NCI-H2171 treated with DMSO at 0.1 percent for 48 hours (cell line): ENCODE measurements at places on chromosomes 2 and 18.

GRCh38 chr2:152814475-152815030 is 96.1 kb downstream of the ARL6IP6 start:
- no peak for DNase-seq

GRCh38 chr2:15986644-15987043 is 46.3 kb downstream of the MYCN start:
- no peak for DNase-seq

GRCh38 chr2:108314586-108315296 is 26.0 kb downstream of the SULT1C2 start:
- DNase-seq: no peak

GRCh38 chr2:208001924-208002323 is 23.4 kb downstream of the PLEKHM3 start:
- no peak for DNase-seq

DNA sequence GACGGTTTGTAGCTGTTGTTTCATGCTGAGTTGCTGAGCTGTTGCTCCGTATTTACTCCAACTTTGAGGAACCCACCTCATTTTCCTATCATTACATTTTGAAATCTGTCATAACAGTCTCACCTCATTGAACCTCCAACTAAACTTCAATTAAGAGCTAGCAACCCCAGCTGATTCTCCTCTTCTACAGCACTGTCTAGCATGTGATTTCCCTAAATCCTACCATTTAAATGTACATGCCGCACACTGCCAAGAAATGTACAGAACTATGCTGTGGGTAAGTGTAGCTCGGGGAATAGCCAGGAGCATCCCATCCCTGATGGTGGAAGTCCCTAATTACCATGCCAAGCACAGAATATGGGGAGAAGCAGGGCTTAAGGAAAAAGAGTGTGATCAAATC is 299.9 kb downstream of the AFF3 start:
- no peak for DNase-seq

- no peak for DNase-seq
These were observed 4.5 kb downstream of the SLC23A3 start for GRCh38 chr2:219165058-219165911.

DNA sequence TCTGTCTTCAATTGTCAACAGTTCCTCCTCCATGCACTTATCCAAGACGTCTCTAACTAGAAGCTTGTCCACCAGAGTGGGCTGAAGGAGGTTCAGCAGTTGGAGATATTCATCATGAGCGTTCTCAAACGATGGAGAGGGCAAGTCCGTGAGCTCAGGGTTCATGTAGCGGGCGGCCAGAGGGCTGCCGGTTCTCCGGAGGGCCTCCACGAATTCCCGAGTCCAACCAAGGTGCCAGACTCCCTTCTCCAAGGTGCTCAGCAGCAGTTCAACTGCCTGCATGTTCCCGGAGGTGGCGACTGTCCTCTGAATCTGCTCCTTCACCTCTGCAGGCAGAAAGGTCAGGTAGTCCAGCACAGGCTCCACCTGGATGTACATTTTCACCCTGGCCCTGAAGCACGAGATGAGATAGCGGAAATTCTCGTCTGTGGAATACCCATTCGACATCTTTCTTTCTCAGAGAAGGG is 590 bp downstream of the IFIH1 start:
- DNase-seq: no peak

- DNase-seq: no peak
These were observed 46.2 kb upstream of the RAB6D start for GRCh38 chr2:131410173-131410572.

DNA sequence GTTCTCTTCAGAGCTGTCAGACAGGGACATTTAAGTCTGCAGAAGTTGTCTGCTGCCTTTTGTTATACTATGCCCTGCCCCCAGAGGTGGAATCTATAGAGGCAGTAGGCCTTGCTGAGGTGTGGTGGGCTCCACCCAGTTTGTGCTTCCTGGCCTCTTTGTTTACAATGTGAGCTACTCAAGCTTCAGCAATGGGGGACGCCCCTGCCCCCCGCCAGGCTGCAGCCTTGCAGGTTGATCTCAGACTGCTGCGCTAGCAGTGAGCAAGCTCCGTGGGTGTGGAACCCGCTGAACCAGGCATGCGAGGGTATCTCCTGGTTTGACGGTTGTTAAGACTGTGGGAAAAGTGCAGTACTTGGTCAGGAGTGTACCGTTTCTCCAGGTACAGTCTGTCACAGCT is 24.0 kb upstream of the PAIP2B start:
- no peak for DNase-seq

GRCh38 chr18:47531717-47532116 is 280.3 kb upstream of the SKOR2 start:
- DNase-seq: no peak

DNA sequence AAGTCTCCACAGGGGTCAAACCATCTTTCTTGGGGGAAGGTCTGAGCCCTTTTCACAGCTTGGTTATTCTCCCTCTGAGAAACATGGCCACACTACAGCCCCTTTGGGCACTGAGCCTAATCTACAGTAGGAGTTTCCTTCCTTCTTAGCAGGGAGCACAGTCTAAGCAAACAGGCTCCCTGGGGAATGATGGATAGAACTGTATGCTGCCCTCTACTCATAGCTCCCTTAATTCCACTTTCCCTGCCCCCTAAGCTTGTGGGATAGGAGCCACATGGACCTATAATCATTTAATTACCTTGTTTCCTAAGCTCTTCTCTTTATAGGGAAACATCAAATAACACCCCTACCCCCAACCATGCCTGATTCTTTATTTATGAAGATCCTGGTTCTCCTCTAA is 442.1 kb upstream of the MEX3C start:
- no peak for DNase-seq

GRCh38 chr2:37837628-37838328 is 87.3 kb upstream of the RMDN2 start:
- DNase-seq: no peak

DNA sequence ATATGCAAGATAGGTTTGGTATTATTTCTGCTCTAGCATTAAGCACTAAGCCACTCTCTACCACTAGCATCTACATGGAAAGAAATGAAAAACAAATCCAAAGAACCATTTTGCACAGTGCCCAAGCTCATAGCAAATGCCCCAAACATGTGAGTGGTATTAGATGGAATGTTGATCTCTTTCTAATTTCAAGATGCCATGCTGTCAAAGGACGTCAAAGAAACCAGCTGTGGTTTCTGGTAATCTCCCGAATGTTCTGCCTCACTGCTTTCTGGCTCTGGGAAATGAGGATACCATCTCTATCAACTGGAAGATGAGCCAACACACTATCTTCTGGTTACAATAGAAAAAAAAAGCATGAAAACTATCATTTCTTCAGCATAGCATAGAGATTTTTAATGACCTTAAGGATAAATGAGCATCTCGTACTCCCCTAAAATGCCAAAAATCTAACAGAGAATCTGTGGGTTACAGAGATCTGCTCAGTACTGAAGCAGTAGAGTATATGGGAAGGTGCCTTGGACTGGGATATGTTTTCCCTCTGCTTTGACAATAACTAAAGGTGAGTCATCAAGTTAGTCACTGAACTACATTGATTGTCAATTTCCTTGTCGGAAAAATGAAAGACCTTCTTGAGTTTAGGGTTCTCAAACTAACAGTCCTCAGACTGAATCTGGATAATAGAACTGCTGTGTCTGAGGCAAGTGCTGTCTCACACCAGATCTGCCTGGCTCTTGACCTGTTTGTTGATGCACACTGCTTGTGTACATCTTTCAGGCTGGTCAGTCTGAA is 244.8 kb upstream of the NCKAP5 start:
- no peak for DNase-seq

- no peak for DNase-seq
These were observed 21.3 kb upstream of the ALK start for GRCh38 chr2:29942711-29943110.

DNA sequence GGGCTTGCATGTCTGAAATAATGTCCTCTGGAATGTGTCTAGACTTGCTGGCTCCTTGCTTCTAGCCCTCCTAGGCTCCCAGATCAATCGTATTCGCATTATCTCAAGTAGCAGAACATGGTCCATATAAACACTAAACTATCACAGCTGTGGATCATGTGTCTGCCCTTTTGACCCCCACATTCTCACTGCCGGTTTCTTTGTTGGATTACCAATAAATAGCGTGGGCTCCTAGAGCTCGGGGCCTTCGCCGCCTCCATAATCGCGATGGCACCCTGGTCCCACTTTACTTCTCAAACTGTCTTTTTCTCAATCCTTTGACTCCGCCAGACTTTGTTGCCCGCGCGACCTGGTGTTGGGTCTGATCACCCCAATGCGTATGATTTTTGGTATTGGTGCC is 6.3 kb upstream of the SCYGR8 start:
- DNase-seq: no peak

- DNase-seq: peak; percentile 17
These were observed 33.1 kb downstream of the CHN1 start for GRCh38 chr2:174971868-174972781.

GRCh38 chr2:134462275-134462674 is 208.4 kb downstream of the MGAT5 start:
- no peak for DNase-seq

GRCh38 chr2:10357193-10358169 is 54.8 kb downstream of the HPCAL1 start:
- DNase-seq: peak; percentile 94

DNA sequence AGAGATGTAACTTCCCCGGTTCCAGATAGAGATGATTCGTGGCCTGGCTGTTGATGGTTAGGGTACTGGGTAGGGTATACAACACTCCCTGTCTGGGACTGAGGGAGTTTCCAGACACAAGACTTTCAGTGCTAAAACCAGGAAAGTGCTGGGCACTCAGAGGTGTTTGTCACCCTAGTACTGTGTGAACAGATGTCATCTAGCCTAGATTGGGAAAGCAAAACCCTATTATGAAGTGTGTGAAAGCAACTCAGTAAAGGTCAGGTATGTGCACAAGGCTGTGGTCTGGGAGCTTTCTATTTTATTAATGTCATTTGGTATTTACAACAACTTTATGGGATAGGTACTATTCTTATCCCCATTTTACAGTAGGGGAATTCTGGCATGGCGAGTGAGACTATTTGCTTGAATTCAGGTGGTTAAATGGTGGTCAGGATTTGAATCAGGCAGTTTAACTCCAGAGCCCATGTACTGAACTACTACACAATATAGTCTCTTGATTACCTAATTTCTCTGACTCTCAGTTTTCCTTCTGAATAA is 2.6 kb downstream of the BZW1 start:
- DNase-seq: no peak

DNA sequence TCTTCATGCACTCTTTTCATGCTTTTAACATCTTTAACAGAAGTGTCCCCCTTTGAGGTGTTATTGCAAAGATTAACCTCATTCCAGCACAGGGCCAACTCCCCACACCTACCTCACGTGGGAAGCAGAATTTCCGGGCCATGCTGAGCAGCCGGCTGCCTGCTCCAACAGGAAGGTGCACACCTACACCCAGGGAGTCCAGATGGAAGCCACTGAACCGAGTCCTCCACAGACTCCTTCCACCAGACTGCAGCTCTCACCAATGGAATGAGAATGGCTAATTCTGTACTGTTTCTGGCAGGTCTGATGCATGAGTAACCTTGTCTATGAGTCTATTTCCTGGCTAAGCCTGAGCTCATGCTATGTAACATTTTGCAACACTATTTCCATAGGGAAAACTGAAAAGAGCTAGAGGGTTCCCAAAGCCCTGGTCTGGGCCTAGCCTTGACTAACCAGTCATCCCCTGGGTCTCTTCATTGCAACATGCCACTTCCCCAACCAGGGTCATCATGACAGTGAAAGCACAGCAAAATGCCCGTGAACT is 11.0 kb downstream of the ERFE start:
- DNase-seq: peak; percentile 47

GRCh38 chr18:56042915-56043536 is 455.0 kb upstream of the TCF4 start:
- no peak for DNase-seq

DNA sequence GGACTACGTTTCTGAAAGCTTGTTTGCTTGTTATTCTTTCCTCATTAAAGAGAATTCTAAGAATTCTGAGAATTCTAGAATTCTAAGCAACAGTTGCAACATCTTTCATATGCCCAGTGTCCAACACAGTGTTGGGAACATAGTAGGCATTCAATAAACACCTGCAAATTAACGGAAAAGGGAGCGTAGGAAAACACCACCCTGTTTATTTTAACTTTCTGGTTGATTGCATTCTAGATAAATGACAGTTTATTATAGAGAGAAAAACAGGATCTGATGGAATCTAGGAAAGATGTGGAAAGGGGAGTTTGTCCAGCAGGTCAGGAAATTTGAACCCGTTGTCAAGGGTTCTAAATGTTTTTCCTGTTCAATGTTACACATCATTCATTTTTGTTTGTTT is 24.2 kb upstream of the EFEMP1 start:
- no peak for DNase-seq

GRCh38 chr2:119531292-119531691 is 7.0 kb upstream of the SCTR start:
- DNase-seq: peak; percentile 30

DNA sequence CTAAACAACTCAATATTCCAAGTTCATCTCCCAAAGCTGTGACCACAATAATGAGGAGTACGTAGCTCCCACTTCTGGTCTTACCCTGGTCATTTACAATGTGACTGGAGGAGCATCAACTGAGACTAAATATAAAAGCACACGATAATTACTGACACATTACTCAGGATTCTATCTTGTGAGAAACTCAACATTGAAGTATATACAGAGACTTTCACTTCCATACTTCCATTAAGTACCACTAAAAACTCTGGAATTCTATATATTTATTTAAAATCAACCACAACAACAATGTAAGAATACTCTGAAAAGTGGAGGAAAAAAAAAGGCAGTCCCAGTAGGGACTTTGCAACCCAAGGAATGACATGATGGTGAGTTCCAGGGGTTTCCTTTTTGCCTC is 61.4 kb downstream of the XDH start:
- no peak for DNase-seq

DNA sequence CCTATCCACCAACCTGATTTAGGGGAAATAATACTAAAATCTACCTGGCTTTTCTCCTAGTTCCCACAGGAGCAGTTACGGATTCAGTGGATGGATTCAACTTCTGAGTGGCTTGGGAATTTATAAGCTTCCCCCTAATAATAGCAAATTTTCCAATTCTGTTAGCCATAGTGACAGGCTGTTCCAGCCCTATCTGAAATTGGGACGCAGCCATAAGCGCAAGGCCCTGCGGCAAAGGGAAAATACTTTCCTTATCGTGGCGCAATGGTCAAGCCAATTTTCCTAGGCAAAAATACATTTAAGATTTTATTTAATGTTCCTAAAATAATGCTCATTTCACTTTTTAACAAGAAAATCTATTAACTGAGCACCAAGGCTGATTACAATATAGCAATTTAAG is 49.7 kb downstream of the CDH2 start:
- no peak for DNase-seq

DNA sequence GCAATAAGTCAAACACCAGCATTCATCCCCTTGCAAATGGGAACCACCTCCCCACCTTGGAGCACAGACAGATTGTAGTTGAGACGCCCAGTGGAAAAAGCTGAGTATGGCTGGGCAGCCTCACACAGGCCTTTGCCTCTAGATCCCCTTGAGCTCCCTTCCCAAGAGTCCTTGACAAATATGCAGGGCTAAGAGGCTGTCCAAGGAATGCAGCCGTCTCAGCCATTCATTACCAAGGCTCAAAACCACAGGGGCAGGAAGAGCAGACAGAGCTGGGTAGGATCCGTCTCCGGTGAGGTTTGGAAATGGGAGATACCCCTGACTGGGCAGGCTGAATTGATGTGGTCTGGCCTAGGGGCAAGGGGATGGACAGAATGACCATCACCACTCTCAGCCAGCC is 557.1 kb downstream of the TNS1 start:
- no peak for DNase-seq
